NCI-H2081 (cell line): ENCODE measurements at places on chromosomes 5 and 9.
A peak's percentile ranks its signal among the peaks of the same experiment; 100 is the strongest.

DNA sequence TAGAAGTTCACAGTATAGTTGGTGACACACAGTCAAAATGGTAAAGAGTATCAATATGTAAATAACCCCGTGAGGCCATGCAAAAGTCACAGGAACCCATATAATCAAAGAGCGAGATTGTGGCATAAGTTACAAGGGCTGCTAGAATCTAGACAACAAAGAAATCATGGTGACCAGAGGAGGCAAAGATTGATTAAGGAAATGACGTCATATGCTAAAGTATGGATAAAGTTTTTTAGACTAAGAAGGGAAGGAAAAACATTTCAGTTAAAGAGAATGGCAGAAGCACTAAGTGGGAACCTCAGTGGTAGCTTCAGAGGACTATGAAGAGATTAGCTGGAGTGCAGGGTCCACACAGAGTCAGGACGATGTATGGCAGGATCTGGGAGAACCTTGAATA, 330.3 kb downstream of the NFIB start:
- DNase-seq, result no peak

- no peak for DNase-seq
These were observed 181.2 kb downstream of the GLIS3 start for GRCh38 chr9:4118666-4119065.

DNA sequence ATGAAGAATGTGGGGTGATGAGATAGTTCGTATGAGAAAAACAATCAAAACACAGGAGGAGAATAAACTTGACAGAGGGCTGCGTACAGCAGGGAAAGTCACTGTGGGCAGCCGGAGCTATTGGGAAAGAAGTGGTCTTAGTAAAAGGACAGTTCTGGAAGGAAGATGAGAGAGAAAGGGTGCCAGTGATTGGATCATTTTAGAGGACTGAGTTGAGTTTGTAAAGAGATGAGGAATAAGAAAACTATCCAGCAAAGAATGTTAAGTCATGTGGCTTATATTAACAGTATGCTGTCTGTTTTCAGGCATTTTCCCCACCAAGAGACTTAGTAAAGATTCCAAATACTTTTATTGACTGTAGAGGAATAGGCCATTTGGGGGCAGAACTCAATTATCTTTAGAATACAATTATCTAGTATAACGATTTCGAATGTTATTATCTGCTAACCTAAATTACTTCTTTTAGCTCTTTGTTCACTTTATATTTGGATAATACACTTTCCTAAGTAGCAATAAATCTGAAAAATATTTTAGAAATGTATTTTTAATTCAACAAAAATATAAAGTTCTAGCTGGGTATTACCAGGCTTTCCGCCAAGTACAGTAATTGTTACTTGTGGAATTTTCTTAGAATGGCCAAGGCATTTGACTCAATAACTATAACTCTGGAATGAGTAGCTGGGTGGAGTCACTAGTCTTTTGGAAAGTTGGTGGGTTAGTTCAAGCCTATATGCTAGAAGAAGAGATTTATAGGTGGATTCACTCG, 15.5 kb upstream of the LOX start:
- DNase-seq, result no peak

DNA sequence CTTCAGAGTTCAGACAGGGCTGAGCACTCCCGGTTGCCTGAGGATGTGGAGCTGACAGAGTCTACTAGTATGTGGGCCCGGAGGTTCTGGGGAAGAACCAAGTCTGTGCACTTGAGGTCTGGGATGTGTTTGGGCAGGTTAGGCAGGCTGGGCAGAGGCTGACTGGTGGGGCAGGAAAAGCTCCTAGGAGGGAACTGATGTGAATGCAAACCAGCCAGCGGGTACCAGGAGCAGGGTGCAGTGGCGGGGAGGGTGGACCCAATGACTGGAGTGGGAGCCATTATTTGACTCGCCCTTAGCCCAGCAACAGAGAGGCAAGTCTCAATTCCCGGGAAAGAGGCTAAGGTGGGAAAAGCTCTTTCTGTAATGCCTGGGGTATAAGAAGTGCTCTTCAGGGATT, 419.9 kb upstream of the DAP start:
- no peak for DNase-seq

DNA sequence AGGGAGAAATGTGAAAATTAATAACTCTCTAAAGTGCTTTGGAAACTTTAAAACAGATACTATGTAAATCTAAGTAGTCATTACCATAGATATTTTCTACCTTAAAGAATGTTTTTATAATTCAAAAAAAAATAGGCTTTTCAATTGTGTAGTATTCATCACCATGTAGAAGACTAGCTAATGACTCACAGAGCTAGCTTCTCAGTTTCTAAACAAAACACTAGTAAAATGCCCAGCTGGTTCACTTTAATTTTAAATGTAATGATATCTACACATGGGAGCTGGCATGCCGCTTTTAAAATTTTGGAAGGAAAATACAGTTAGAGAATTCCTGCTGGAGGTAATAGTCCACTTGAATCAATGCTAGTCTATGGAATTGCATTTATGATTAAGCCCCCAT, 509.8 kb downstream of the CSNK1G3 start:
- no peak for DNase-seq

DNA sequence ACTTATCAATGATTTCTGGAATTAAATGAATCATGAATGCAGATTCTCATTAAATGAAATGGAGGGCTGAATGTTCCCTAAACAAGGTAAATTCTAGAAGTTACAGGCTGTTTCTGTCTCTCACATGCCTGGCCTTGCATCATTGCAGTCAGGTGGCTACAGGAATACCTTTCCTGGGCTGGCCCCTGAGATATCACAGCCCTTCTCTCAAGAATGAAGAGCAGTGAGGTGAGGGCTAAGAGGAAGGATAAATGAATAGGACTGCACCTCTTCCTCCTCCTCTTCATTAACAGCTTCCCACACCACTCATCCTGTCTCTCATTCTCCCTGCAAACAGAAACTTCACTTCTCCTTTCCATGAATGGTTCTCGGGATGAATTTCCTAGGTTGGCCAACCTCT, 22.5 kb downstream of the ARHGEF28 start:
- DNase-seq, result no peak

DNA sequence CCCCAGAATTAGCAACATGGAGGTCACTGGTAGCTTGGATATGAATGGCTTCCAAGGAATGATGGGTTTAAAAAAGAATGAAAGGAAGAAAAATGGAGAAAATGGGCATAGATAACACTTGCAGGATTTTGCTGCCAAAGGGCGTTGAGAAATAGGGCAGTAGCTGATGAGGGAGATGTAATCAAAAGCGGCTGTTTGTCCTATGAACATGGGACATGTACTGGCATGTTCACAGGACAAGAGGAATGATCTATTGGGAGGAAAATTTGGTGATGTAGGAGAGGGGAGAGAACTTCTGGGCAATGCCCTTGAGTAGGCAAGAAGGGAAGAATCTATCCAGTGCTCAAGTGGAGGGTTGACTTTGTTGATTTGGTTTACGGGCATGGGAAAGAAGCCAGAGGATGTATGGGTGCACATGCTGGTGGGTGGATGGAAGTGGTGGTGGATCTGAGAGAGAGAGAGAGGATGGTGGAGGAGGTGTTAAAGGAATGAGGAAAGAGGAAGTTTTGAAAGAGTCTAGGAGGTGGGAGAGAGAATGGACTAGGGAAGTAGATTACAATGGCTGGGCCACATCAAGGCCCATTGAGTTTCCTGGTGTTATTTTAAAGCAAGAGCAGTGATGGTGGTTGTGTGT, 115.1 kb upstream of the MVB12B start:
- DNase-seq, result no peak

GRCh38 chr5:33227247-33227646, 213.5 kb upstream of the TARS1 start:
- DNase-seq, result no peak

GRCh38 chr5:1771149-1772065, 28.2 kb downstream of the MRPL36 start:
- DNase-seq, result peak; percentile 30

DNA sequence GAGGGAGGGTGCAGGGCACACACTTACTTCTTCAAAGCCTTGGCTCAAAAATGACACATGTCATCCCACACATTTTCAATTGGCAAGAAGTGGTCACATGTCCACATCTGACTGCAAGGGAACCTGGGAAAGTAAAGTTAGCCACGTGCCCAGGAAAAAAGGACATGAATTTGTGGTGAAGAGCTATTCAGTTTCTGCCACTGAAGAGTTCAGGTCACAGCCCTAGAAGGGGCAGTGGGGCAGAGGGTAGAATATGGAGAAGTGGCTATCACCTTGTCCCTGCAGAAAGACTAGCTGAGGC, 1.9 kb upstream of the RGS14 start:
- DNase-seq, result no peak

GRCh38 chr9:130354806-130355205, 89.2 kb downstream of the HMCN2 start:
- DNase-seq, result no peak

DNA sequence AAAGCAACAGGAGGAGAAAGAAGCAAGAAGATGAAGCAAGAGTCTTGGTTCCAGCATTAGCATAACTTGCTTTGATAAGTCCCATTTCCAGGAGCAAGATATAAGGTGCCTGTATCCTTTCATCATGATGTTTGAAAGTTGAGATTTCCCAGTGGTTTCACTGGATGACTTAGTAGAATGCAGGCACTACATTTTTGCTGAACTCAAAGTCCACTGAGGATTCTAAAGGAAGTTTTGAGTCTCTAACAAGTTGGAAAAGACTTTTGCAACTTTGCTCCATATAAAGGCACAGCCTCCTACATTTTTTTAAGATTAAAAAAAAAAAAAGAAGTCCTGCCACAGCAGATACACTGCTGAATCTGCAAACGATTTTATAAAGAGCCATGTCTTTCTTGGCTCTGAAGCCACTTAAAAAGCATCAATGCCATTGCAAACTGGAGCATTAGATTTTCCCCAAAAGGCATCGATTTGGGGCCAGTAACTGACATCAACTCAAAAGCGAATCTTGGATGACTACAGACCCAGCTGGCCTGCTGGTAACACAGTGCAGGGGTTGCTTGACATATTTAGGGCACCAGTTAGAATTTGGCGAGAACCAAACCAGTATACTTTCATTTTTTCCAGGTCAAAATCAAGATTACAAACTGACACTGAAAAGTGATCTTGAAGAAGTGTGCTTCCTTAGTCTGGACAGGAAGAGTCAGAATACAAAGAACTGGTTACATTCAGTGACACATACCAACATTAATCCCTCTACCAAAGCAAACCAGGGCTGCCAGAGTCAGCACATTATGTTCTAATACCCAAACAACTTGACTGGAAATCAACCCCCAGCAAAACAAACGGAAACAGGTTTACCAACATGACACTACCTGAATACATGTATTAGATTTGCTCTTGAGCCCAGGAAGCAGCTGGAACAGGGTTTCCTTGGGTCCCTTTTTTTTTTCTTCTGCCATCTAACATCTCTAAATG, 39.1 kb upstream of the KCNV2 start:
- no peak for DNase-seq

DNA sequence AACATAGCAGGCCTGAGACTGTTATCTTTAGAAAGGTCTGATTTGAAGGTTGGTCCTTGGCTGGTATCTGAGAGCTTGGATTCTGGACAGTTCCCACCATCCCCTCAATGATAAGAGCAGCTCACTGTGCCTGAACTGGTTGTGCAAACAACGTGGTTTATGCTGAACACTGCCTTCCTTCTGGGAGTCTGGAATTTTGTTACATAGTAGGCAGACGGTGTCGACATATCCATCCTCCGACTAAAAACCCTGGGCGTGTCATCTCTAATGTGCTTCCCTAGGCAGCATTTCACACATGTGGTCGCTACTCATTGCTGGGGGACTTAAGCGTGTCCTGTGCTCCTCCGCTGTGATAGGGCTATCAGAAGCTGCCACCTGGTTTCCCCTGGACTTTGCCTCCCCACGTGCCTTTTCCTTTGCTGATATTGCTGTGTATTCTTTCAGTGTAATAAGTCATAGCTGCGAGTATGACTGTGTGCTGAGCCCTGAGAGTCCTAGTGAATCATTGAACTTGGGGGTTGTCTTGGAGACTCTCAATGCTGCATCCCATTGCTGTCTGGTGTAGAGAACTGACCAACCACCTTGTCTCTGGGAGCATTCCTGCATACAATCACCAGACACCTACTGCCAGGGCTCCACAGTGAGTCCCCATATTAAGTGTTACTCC, 119.1 kb upstream of the TBC1D2 start:
- DNase-seq, result no peak

- peak; percentile 52 for DNase-seq
These were observed 63.5 kb downstream of the C9orf50 start for GRCh38 chr9:129557192-129558036.

GRCh38 chr9:93290495-93291434, 106.8 kb downstream of the WNK2 start:
- no peak for DNase-seq

DNA sequence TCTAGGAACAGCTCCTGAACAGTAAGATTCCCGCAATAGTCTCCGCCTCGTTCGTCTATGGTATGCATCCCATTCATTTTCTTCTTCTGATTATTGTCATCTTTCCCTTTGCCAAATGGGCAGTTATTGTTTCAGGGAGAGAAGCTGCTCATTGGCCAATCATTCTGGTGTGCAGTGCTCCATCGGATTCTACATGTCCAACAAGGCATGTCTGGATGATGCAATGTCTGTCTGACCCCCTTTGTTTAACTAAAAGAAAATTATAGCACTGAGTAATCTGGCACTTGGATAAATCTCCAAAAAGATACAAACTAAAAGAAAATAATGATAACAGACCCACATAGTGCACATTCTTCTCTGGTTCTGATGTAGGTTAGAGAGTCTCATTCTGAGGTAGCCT, 515.6 kb upstream of the DMAC1 start:
- no peak for DNase-seq

- DNase-seq, result no peak
These were observed 174.0 kb downstream of the MAPKAP1 start for GRCh38 chr9:125532812-125533594.

DNA sequence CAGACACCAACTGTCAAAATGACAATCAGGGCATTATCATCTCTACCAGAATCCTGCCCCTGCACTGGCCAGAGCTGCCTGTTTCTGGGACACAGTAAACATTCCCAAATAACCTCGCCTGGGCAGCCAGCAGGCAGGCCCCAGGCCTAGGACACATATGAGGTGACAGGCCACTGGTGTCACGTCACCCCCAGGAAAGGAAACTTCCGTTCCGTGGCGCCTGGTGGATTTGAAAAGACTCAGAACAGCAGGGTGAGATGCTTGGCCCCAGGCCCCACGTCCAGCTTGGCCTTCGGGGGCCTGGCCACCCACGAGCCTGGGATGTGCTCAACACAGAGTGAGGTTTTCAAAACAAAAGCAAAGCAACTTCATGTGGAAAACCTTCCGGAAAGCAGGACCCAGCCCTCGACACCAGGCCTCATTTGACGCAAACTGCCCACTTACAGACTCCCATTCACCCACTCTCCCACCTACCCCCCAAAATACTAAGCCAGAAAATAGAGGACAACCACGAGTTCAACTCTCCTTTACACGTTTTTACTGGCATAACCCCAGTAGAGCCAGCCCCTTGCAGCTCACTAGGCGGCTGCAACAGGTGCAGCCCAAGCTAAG, 1.2 kb downstream of the SEMA4D start:
- no peak for DNase-seq

DNA sequence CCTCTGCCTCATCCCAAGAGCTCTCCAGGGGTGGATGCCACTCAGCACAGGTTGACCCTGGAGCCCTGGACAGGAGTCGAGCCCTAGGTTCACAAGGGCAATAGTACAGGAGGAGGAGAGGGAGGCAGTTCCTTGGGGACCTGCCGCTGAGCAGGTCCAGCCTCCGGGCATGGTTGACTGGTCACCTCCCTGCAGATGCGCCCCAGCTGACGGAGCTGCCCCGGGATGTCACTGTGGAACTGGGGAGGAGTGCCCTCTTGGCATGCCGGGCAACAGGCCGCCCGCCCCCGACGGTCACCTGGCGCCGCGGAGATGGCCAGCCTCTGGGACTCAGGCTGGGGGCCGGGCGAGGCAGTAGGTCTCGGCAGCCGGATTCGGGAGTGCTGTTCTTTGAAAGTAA, 53.7 kb downstream of the HMCN2 start:
- no peak for DNase-seq

GRCh38 chr5:116410336-116410890, 164.2 kb downstream of the SEMA6A start:
- DNase-seq, result no peak
